T-cell (primary cell): ENCODE measurements at places on chromosomes 3 and 15. TPM values are rescaled to one million over a fixed set of nuclear protein-coding genes. Genes with fewer than 3 reads are reported as not detected.

GRCh38 chr15:86915811-86916331, 836.2 kb downstream of the AGBL1 start:
- no peak for DNase-seq
- no peaks in the 10 kb centered on the region for H3K4me1 ChIP-seq
- H3K4me3 ChIP-seq = no peak overlapping the region
- H3K36me3 ChIP-seq = no peaks in the 10 kb centered on the region
- H3K27me3 ChIP-seq = no peaks in the 10 kb centered on the region

DNA sequence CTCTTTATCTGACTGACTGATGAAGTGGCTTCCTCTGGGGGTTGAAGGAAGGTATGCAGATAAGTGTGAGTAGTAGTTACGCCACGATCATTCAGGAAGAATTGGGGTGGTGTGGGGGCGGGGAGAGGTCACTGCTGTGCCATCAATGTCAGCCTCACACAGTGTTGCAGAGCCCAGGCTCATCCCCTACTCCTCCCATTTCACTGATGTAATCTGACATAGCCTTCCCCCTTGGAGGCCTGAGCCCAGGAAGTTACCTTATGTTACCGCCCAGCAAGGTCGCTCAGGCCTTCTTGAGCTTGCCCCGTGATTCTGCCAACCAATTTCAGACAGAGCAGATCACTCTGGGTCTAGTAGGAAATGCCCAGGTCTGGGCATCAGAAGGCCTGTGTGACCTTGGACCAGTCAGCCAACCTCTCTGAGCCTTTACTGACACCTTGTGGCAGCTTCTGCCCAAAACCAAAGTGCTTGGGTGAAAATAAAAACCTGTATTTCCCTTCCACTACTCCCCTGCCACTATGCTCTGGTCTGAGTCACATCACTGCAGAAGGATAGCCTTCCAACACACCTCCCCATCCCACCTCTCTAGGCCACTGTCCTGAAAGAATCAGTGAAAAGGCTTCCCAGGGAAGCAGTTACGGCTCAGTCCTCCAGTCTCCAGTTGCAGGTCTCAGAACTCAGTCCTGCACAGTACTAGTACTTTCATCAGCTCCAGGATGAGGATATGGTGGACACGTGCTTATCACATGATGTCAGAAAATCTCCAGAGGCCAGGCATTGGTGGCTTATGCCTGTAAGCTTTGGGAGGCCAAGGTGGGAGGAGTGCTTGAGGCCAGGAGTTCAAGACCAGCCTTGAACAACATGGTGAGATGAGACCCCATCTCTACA, 28.1 kb upstream of the INSYN1 start:
- no peak for DNase-seq
- no peak overlapping the region for H3K27ac ChIP-seq
- H3K4me3 ChIP-seq = no peak overlapping the region
- no peaks in the 10 kb centered on the region for H3K4me1 ChIP-seq
- peaks cover 3% of the 10 kb centered on the region for H3K27me3 ChIP-seq

DNA sequence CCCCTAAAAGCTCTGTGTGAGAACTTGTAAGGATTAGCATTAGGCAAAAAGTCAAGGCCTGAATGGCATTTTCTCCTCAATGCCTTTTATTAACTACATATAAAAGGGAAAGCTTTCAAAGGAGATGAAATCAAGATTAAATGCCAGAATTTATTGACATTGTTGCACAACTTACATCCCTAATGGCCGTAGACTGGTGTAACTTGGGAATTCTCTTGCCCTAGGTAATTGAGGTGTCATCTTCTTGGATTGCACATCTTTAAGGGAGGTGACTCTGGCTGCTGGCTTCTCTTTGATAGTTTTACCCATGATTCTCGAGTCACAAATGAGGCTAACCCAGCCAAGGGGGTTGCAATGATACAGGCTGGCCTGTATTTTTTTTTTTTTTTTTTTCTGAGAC, 249.1 kb downstream of the TBL1XR1 start:
- H3K27ac ChIP-seq = no peak overlapping the region
- H3K36me3 ChIP-seq = no peaks in the 10 kb centered on the region
- no peaks in the 10 kb centered on the region for H3K27me3 ChIP-seq

DNA sequence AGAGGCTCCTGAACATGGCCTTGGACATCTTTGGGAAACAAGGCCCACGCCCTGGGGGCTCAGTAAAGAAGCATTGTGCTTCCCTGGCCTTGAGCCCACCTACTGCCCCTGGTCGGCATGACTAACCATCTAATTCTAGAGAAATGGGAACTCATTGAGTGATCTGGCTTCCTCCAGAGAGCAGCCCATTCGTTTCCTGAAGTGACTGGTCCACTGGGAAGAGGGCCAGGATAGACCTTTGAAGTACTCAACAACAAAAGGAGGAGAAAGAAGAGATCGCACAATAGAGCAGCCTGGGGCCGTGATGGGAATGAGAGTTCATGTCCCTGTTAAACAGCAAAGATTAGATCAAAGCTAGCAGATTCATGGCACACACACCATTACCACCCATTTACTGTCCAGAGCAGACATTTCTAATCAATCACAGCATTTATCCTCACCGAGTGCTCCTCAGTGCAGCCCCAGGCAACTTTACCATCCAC, 514.4 kb upstream of the PROK2 start:
- no peak overlapping the region for H3K4me3 ChIP-seq
- H3K4me1 ChIP-seq = no peaks in the 10 kb centered on the region
- no peak overlapping the region for H3K27ac ChIP-seq
- DNase-seq = no peak
- H3K27me3 ChIP-seq = peaks cover 9% of the 10 kb centered on the region

DNA sequence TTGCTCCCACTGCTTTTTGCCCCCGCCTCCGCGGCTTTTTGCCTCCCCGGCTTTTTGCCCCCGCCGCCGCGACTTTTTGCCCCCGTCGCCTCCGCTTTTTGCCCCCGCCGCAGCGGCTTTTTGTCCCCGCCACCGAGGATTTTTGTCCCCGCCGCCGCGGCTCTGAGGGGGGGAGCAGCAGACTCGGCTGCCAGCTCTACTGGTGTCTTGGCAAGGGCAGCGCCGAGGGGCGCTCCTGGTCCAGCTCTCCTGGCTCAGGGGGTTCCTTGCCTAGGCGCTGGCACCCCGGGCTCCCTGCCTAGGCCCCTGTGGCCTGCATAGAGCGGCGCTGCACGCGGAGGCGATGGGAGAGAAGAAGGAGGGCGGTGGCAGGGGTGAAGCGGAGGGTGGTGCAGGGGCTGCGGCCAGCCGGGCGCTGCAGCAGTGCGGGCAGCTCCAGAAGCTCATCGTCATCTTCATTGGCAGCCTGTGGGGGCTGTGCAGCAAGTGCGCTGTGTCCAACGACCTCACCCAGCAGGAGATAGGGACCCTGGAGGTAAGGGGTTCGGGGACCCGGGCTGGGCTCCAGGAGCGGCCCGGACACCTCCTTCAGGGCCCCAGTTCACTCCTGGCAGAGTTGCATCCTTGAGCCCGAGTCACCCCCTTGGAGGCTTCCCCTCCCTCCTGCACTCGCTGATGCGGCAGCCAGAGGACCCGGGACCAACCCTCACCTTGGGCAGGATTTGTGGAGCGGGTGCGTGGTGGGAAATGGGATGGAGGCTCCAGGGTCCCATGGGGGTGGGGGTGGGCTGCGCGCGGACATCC, 642.4 kb downstream of the GOLGA6L6 start:
- no peak overlapping the region for H3K4me3 ChIP-seq
- no peaks in the 10 kb centered on the region for H3K36me3 ChIP-seq
- peaks cover 5% of the 10 kb centered on the region for H3K27me3 ChIP-seq

GRCh38 chr3:133282236-133282635, 117.6 kb upstream of the BFSP2 start:
- no peaks in the 10 kb centered on the region for H3K27me3 ChIP-seq
- H3K4me1 ChIP-seq = no peaks in the 10 kb centered on the region
- no peak overlapping the region for H3K27ac ChIP-seq
- no peaks in the 10 kb centered on the region for H3K36me3 ChIP-seq
- no peak overlapping the region for H3K4me3 ChIP-seq
- no peak for DNase-seq

GRCh38 chr3:168083906-168084305, 11.8 kb downstream of the GOLIM4 start:
- no peaks in the 10 kb centered on the region for H3K27me3 ChIP-seq
- H3K4me3 ChIP-seq = no peak overlapping the region
- DNase-seq = no peak

- no peak overlapping the region for H3K4me3 ChIP-seq
- H3K27me3 ChIP-seq = peaks cover 33% of the 10 kb centered on the region
- H3K4me1 ChIP-seq = no peaks in the 10 kb centered on the region
- H3K27ac ChIP-seq = no peak overlapping the region
Measured at GRCh38 chr15:62850318-62850717, 192.2 kb upstream of the TPM1 start.

DNA sequence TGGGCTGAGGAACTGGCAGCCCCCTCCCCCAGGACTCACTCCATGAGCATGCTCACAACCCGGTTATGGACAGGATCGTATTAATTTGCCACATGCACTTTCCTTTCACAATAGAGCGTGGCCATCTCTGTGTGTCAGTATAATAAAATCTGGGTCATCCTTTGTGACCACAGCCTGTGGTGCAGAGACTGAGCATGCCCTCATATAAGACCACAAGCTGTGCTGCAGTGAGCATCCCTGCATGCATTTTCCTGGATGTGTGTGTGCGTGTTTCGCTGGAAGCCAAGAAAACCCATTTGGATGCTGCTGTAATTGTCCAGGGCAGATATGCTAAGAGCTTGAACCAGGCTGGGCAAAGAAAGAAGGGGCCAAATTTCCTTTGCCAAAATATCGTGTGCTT, 39.7 kb downstream of the CYP11A1 start:
- no peak overlapping the region for H3K27ac ChIP-seq
- H3K27me3 ChIP-seq = peaks cover 15% of the 10 kb centered on the region
- no peak for DNase-seq
- no peak overlapping the region for H3K4me3 ChIP-seq
- H3K4me1 ChIP-seq = peaks cover 10% of the 10 kb centered on the region

The LRRIQ4 gene
- not detected for total RNA-seq

The MOBP gene
- not detected for total RNA-seq
